NCI-H2081 treated with DMSO at 0.1 percent for 48 hours (cell line): ENCODE measurements at places on chromosomes 6 and 20.

GRCh38 chr6:26271668-26272024, 93.4 kb upstream of the BTN3A2 start:
- DNase-seq, result no peak

DNA sequence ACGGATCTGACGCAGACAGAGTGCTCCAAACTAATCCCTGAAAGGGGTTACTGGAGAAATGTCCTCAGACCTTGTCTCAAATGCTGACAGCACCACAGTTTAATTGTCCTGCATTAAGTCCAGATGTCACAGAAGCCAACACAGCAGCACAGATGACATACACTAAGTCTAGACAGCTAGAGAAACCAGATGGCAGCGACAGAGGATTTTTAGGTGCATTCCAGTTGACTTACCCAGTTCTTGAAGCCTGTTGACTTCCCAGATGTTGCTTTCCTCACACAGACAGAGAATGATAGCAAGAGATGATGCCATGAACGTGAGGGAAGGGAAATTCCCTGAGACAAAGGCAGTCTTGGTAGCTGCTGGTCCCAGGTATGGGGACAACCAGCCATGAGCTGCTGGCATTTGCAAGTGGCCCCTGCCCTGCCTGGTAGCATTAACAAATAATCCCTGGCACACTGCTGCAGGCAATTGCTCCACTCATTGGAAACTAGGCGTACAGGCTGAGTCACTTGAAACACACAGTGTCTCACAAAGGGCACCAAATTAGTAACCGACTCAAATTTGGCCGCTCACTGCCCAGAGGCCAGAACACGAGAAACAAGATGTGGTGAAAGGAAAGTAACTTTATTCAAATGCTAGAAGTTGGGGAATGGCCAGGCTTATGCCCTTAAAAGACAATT, 52.2 kb downstream of the ADGB start:
- DNase-seq, result no peak

DNA sequence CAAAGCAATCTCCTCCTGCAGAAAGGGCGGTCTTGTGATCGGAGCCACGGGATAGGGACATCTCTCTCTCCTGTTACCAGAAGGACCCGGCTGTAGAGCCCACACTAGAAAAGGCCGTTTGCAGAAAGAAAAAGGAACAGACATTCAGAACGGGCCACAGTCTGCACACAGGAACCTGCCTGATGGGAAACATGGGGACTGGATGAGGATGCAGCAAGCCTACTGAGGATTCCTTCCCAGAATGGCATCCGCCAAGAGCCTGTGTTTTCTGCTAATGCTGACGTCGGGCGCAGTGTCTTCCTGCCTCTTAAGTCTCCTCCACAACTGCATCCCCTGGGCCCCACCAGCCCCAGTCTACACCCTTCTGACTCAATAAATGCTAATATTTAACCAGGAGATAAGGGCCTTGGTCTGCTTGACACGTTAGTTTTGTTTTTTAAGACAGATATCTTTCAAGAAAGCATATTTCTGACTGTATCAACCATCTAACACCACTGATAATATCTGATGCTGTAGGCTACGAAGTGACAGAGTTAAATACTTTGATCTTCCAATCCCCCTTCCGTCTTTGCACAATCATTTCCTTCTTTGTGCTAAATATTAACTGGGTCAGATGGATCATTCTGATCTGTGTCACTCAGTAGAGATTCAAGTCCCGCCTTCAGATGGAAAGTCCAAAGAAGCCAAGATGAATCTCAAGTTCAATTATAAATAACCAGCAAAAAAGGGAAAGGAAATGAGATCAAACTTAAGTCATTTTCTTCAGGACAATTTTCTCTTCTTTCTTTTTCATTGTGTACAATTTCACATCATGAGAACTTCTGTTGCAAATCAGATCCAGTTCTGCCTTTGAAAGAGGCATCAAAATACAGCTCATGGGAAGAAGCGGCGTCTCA, 20.7 kb downstream of the FAM50B start:
- DNase-seq, result no peak

DNA sequence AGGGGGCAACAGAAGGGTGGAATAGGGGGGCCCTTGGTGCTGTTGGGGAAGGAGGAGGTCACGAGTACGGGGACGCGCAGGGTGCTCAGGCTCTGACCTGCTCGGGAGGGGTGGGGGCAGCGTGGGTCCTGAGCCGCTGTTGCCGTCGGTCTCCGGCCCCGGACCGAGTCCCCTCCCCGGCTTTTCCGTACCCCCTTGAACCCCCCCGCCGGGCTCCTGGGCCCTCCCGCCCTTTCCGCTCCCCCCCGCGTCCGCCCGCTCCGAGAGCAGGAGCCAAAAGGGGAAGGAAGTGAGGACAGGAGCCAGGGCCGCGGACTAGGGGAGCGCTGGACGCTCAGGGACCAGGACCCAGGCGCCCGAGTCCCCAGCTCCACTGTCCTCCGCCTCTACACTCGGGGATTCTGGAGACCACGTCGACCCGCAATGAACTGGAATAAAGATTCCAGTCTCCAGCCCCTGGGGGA, at the start of gene RGL2:
RGL2 (minus strand) TSS at position 170 of the 464 bp plus-strand sequence. CDS start 332 bp downstream, outside the sequence.
- DNase-seq, result no peak

DNA sequence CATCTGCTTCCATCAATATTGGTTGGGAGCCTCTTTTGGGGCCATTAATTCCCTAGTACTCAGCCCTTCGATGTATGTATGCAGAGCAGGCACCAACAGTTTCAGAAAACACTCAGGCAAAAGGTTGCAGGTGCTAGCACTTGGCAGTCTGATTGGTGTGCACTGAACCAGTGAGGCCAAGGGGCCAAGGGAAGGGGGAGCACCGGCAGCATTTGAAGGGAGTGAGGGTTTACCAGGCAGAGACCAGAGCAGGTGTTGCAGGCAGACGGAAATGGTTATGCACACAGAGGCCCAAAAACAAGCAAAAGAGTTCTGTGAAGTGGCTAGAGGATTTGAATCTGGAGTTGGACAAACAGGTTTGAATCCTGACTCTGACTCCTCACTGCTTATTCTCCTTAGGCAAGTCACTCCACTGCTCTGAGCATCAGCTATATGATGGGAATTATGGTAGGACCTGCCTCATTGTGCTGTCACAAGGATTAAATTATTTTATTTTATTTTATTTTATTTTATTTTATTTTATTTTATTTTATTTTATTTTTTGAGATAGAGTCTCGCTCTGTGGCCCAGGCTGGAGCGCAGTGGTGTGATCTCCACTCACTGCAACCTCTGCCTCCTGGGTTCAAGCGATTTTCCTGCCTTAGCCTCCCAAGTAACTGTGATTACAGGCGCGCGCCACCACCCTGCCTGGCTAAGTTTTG, 58.1 kb upstream of the SHLD1 start:
- DNase-seq, result peak; percentile 43

- DNase-seq, result no peak
These were observed 681 bp downstream of the SYCP2 start for GRCh38 chr20:59932616-59933295.

DNA sequence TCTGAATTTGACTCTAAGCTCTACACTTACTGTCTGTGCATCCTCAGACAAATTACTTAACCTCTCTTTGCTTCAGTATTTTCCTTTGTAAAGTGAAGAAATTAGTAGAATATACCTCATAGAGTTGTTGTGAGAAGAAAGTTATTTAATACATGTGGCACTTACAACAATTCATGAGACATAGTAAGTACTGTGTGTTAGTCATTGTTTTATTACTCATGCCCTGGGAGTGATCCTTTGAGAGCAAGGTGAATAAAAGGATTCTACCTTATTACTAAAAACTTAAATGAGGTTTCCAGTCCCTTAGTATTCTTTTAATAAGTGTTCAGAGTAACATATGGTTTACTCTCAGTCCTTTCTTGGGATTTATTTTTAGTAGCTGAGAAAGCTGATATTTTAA, 233.6 kb upstream of the MAP3K7 start:
- DNase-seq, result no peak

DNA sequence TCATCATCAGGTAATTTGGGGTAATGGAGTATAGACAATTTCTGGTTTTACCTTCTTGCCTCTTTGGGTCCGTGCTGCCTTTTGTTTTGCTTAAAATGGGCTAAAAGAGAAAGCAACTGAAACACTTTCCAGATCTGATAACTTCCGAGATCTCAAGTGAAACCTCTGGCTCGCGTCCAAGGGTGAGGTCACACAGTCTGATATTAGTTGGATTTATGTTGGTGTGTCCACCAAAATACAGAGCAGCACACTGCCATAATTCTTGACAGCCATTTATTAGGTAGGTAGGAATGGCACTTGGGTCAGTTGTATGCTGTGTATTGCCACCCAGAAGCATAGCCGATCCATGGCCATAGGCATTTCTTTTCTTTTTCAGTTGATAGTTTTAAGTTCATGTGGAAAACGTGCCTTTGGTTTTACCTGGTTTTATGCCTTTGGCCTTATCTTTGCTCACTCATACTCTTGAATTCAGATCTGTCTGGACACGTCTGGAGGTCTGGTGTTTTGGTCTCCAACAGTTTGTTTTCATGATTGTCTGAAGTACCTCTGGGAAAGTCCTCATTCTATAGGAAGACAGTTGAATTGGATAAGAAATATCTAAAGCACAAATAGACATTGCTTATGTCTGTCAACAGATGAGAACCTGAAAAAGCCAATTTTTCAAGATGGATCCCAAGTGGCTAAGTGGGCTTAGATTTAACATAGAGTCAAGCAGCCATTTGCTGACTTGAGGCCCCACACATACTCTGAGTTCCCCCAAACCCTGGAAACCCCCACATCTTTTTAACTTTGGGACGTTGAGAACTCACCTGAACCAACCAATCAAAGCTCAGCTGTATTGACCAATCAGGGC, 320.8 kb downstream of the SOX4 start:
- no peak for DNase-seq

DNA sequence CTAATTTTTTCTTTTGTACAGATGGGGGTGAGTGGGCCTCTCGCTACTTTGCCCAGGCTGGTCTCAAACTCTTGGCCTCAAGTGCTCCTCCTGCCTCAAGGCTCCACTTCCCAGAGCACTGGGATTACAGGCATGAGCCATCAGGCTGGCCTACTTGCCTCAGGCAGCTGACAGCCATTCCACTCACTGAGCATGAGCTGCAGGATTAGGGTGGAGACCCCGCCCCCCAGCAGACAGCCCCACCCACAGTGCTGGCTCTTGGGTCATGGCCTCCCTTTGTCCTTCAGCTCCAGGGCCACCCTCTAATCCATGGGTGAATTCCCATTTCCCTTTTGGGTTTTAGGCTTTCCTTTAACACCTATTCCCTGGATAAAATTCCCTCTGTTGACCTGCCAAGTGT, 82.1 kb downstream of the BFSP1 start:
- no peak for DNase-seq

GRCh38 chr20:62824476-62825332, 7.9 kb downstream of the COL9A3 start:
- DNase-seq, result no peak

- no peak for DNase-seq
These were observed 113.4 kb downstream of the MAP3K4 start for GRCh38 chr6:161104966-161105365.

DNA sequence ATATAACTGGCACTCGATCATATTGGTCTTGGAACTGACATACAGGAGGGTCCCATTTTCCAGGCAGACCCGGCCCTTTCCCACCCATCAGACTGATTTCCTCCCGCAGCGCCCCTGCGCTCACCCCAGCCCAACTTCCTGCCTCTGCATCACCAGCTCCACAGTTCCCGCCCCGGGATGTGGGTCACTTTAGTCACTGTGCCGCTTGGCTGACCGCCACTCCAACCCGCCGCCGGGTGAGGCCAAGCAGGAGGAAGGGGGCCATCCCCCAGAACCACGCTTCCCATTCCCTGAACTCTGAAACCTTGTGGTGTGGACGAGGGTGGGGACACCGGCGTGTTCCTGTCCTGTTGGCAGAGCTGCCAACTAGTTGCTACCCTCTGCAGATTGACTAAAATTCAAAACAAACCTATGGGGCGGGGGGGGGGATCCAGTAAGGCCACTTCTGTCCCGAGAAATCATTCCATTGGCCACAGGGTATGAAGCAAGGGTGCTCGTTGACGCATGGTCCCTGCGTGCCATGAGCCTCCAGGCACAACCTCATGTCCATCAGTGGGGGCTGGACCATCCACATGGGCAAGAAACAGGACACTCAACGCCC, 12.3 kb downstream of the TGM2 start:
- DNase-seq, result no peak

- no peak for DNase-seq
These were observed 1.1 kb downstream of the CD109 start for GRCh38 chr6:73696966-73697655.

GRCh38 chr6:127290391-127291265, 24.0 kb downstream of the RNF146 start:
- no peak for DNase-seq

- no peak for DNase-seq
These were observed 163.3 kb upstream of the HCRTR2 start for GRCh38 chr6:55011034-55011433.
